Activated CD4-positive, CD25-positive, alpha-beta regulatory T cell treated with anti-CD3 and anti-CD28 coated beads, Interleukin-2, amount 50 U/mL, for 16 hours (primary cell): ENCODE measurements at places on chromosomes 3 and 15.

DNA sequence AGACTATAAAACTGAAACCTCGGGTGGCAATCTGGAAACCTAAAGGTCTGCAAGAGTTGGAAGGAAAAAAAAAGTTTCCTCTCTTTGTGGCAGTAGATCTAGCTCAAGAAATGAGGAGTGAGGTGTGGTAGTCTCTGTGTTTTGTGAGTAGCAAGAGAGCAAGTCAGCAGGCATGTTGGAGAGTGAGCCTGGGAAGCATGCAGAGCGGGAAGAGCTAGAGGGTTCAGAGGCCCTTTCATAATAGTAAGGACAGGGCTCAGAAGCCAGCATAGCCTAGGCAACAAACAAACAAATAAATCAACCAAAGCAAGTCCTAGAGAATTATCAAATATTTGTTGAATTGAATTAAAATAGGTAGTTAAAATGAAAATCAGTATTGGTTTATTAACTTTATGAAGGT, 189.7 kb upstream of the CBLB start:
- no peak for DNase-seq

GRCh38 chr3:172538368-172539151, 15.3 kb upstream of the TNFSF10 start:
- no peak for DNase-seq

DNA sequence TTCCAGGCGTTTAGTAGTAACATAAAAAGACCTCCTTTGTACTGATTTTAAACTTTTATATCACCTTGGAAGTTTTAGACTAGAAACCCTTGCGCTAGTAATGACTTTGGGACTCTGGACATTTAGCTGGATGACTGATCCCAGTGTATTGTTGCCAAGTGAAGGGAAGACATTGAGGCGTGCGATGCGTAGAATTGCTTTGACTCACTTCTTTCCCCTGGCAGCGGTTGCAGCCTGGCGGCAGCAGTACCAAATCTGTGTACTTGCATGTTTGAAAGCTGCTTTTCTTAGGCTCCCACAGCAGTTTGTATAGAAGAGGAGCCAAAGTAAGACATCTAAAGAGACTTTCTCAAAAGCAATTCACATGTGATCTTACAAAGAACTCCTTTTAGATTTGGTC, 151.6 kb downstream of the BBX start:
- DNase-seq = no peak

- DNase-seq = no peak
These were observed 119.3 kb upstream of the SLC24A5 start for GRCh38 chr15:48001393-48002039.

GRCh38 chr3:123337948-123338619, 110.8 kb downstream of the ADCY5 start:
- DNase-seq = no peak

DNA sequence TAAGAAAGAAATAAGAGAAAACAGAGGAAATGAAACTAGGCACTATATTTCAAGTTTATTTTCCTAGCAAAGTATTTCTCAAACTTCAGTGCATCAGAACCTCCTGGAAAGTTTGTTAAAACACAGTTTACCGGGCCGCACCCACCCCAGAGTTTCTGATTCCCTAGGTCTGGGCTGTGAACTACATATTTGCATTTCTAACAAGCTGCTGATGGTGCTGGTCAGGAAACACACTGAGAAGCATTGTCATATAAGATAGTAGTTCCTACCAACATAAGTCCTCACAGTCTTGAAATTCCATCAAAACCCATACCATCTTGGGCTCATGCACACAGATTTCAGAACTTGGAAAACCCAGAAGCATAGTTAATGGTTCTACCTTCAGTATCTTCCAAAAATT, 8.3 kb downstream of the SLC9A9 start:
- DNase-seq = no peak

- no peak for DNase-seq
These were observed 213.8 kb downstream of the ARRDC4 start for GRCh38 chr15:98174286-98174685.

DNA sequence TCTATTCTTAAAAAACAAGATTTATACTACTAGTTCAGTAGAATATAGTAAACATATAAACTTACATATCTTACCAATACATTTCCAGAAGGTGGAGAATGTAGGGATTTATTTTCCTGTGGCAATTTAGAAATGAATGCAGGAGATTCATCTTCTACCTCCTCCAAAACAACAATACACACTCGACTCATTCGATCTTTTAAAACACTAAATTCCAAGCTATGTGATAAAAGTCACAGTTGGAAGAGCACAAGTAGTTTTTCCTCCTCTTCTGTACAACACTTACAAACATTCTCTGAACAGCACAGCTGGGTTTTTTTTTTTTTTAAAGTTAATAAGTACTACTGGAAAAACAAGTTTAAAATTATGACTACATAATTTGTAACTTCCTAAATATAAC, 1.4 kb downstream of the ANKRD28 start:
- no peak for DNase-seq

DNA sequence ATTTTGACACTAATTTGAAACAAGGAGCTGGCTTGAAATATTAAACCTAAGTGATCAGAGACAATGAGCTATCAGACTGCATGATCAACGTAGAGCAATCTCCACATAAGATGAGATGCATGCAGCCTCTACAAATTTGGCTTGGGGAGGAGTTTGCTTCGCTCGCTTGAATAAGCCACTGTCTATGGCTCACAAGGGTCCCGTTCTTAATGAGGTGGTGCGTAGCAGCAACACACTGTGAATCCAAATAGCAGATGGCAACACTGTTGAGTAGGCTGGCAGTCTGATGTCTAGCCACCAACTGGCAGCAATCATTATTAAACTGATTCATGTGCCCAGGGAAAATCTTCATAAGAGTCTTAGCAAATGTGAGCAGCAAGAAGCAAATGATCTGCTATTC, 125.4 kb upstream of the CCDC54 start:
- DNase-seq = no peak

DNA sequence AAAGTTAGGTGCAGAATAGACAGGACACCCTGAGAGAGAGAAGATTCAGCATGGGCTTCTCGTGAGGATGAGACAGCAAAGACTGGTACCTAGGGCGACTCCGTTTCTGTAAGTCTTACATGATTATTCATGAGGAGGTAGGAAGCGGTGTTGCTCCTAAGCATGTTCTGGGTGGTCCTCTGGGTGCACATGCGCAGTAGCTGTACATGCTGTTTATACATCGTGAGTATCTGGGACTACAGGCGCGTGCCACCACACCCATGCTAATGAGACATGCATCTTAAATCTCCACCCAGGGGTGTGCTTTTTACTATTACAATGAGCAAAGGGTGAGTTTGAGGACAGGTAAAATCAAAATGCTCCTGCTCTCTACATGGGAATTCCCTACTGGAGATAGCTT, 12.3 kb downstream of the ALPK3 start:
- no peak for DNase-seq

- DNase-seq = no peak
These were observed 537.6 kb upstream of the IL12A start for GRCh38 chr3:159451067-159451466.

- no peak for DNase-seq
These were observed 111.5 kb downstream of the THSD4 start for GRCh38 chr15:71226536-71227455.

GRCh38 chr3:113717818-113718217, 21.4 kb upstream of the USF3 start:
- no peak for DNase-seq
